Ovary (tissue), 10 donors: ENCODE measurements at places on chromosomes 4 and X.

GRCh38 chrX:43643201-43643600 lies 12.9 kb upstream of the MAOA start:
- DNase-seq: no peak

GRCh38 chrX:130083107-130083490 lies 27.2 kb downstream of the ELF4 start:
- DNase-seq: no peak

DNA sequence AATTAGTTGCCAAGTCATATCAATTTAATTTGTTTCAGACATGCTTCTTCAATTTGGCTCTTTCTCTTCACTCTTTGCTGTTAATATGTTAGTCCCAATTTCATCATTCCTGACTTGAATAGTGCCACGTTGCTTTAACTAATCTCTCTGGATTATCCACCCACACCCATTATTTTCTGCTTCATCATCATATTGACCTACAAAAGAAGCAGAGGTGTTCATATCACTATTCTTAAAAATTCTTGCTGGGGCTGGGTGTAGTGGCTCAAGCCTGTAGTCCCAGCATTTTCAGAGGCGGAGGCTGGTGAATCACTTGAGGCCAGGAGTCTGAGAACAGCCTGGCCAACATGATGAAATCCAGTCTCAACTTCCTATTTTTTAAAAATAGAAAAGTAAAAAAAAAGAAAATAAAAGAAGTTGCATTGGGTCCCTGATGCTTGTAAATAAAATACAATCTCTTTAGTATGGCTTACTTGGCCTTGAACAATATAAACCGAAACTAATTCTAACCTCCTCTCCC lies 65.7 kb upstream of the KCNIP4 start:
- DNase-seq: no peak

DNA sequence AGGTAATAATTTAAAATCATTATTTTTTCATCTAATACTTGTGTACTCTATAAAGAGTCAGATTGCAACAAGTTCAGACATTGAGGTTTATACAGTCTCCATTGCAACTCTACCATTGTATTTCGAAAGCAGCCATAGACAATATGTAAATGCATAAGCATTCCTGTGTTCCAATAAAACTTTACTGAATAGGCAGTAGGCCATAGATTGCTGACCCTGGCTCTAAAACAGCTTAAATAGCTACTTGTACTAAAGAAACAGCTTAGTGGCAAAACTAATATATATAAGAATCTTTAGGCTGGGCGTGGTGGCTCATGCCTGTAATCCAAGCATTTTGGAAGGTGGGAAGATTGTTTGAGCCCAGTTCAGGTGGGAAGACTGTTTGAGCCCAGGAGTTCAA lies 115.3 kb downstream of the PRSS12 start:
- no peak for DNase-seq

- no peak for DNase-seq
Measured at GRCh38 chrX:43899878-43900815, 17.9 kb upstream of the MAOB start.

GRCh38 chr4:150310159-150310895 lies 232.1 kb downstream of the DCLK2 start:
- DNase-seq: no peak

DNA sequence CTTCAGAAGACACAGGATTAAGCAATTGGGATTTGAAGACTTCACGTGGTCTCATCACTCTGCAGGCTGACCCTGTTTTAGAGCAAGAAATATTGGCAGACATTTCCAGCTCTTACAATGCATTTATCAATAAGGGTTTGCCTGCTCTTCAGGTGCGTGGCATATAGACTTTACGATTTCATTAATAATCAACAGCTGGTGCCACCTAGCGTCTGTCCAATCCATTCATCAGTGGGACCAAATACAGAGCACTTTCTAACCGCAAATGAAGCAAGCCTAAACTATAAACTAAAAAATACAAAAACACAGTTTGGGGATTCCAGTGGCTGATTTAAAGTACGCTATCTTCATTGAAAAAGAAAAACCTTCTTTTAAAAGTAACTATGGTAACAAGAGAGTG lies 125.4 kb upstream of the DMD start:
- no peak for DNase-seq

DNA sequence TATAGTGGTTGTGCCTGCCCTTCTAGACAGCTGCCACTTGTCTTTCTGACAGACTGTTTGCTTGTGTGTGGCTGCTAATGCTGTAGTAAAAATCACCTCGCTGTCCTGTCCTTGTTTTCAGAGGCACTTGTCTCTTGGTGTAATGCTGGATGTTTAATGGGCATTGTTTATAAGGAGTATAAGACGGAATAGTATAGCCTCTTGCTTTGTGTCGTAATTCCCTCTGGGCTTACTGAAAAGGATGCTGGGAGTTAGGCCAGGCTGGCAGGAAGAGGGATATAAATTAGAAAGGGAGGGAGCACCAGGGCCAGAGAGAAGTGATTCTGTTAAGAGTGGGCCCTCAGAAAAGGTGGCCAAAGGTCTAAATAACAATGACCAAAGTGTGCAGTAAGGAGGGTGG lies 29.0 kb downstream of the NHS start:
- DNase-seq: no peak

- no peak for DNase-seq
Measured at GRCh38 chr4:1513936-1514483, 107.8 kb upstream of the NKX1-1 start.

DNA sequence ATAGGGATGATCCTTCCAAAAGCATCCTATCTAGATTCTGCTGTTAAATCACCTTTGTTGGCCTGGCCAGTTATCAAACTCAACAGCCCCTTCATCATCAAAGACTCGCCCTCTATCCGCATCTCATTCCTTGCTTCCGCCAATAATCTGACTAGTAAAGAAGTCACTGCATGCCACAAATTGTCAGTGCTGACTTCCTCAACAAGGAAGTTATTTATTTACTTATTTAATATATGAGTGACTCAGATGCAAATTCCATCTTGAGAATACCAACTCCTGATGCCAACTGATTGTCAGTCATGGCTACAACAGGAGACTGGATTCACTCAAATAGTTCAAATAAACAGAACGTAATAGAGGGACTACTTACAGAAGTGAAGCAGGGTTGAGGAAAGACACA lies 283.8 kb downstream of the TRIML1 start:
- DNase-seq: no peak

- peak; percentile 56 for DNase-seq
Measured at GRCh38 chr4:76811604-76812412, 86.1 kb downstream of the SOWAHB start.

- DNase-seq: no peak
Measured at GRCh38 chr4:118772767-118773428, 63.0 kb downstream of the SEC24D start.

DNA sequence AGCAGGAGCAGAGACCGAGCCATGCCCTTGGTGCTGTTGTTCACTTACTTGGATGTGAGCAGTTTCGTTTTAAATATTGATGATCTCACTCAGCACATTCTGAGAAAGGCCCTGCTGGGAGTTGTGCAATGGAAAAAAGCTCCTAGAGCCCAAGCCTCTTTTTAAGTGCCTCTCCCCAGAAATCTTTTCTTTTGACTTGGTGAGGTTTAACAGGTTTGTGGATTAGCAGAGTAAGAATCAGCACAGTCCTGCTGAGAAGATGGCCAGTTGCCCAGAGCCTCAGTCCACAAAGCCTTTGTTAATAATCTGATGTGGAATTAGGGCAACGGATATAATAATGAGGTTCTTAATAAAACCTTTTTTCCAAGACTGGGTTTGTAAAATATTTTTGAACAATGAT lies 157.5 kb upstream of the ATP6AP2 start:
- no peak for DNase-seq

DNA sequence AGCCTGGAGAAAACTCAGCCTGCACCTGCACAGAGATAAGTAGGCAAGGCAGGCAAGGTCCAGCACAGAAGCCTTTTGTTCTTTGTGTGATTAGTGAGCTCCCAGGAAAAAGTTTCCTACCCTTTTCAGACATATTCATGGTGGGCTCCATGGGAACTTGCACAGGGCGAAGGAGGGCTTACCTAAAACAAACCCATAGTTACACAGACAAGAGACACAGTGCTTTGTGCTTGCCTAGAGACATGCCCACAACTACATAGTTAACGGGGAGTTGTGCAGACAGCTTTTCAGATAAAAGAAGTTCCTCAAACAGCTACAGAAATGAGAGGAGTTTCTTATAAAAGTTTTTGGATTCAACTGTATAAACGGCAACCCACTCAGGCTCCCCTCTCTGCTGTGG lies 180.5 kb downstream of the GLUD2 start:
- DNase-seq: no peak

GRCh38 chrX:17601441-17602200 lies 135.7 kb upstream of the SCML1 start:
- no peak for DNase-seq

DNA sequence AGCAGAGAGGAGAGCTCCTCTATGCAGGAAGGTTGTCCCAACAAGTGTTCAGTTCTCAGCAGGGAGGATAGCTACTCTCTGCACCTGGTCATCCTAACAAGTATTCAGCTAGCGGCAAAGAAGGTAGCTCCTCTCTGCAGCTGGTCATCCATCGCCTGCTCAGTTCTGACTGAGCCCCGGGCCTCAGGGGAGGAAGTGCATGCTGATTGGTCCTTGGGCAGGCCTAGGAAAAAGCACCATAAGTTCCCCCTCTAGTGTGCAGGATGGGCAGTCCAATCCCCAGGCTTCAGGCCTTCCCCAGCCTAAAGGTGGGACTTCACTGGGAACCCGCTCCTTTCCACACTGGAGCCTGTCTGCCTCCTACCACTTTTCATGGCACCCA lies 4.4 kb upstream of the FBXW7 start:
- no peak for DNase-seq

DNA sequence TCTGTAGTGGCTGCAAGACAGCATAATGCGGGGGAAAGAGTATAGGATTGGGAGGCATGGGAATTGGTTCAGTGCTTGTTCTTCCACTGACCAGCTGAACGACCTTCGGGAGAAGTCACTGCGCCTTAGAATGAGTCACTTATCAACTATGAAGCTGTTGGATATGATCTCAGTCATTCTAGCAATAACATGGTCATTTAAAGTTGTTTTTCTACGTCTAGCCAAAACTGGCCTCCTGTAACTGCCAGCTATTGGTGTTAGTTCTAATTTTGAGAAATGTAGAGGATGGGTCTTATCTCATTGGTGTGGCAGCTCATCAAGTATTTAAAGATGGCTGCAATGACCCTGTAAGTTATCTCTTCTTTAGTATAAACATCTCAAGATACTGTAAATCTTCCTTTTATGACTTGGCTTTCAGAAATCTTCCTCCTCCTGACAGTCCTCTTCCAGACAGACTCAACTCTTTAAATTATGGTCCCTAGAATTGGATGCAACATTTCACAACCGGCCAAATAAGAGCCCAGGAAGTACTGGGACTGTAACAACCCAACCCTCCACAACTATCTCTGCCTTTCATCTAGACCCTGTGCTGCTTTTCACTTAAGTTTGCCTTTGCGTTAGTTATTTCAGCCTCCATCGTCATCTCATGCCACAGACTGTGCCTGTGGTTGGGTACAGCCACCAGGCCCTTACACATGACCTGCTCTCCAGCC lies 243.3 kb downstream of the CBR4 start:
- no peak for DNase-seq

GRCh38 chrX:49845701-49846403 lies 16.7 kb downstream of the PAGE4 start:
- DNase-seq: no peak

- DNase-seq: peak; percentile 16
Measured at GRCh38 chrX:22922961-22923360, 76.8 kb upstream of the DDX53 start.

DNA sequence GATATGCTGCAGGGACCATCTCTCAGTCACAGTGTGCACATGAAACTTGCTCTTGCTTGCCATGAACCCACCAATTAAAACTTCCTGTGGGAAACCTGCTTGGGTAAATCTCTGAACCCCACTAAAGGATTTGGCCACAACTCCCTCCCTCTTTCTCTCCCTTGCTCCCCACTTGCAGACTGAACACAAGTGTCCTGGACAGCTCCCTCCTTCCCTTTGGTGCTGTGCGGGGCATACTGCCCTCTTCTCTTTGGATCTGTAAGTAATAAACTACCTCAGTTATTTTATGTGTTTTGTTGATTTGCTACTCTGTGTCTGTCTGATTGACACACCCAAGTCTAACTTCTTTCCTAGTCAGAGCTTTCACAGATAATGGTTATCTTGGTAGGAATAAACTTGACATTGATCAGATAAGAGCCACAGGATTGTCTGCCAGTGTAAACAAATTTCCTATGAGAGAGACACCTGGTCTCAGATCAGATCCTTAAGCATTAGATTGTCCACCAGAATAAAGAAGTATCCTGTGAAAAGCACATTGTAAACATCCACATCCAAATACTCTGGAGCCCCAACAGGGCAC lies 41.8 kb downstream of the SULT1E1 start:
- DNase-seq: no peak

DNA sequence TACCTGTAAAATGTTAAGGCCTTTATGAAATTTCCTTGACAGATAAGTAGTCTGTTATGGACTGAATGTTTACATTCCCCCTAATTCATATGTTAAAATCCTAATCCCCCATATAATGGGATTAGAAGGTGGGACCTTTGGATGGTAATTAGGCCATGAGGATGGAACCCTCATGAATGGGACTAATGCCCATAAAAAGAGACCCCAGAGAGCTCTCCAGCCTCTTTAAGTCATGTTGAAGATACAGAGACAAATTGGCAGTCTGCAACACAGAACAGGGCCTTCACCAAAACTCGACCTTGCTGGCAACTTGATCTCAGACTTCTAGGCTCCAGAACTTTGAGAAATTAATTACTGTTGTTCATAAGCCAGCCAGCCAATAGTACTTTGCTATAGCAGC lies 1344.5 kb upstream of the PCDH7 start:
- no peak for DNase-seq

DNA sequence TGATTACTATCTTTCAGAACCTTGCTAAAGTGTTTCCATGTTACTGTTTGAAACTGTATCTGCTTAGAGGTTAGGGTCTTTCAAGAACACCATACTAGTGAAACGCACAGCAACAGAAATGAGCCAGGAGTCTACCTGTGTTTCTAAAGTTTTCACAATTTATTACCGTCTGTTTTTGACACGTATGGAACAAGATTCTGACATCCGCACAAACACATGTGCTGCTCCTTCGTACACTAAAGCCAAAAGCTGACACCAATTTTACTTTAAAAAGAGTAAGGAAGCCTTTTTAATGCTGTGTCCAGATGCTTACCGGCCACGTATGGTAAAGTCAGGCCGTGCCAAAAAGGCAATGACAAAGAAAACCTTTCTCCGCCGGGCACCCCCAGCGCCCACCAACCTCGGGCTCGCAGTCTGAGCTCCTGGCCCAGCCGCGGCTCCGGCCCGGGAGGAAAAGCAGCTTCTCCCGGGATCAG lies 532 bp downstream of the RPS4X start:
- DNase-seq: no peak

DNA sequence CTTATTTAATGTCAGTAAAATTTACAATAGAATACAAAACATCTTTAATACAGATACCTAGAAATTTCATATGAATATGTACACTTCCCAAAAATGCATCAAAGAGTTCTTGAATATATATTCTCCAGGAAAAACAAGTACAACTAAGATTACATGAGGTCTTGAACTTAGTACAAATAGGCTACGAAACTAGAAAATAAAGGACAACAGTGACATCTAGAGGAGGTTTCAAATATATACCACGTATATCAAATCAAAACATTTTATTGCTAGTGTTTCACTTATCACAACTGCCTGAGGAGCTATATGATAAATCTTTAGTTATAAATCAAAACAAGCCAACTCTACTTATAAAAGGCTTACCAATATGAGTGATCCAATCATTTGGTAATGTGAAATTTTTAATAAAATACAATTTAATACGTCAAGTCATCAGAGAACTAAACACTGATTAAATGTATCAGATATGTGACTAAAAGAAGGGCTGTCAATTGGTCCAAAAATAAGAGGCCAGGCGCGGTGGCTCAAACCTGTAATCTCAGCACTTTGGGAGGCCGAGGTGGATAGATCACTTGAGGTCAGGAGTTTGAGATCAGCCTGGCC lies 36.6 kb downstream of the ANAPC10 start:
- no peak for DNase-seq
